Epithelial cell of proximal tubule (primary cell): ENCODE measurements at places on chromosomes 5 and 9.

GRCh38 chr5:145478651-145479050, 356.5 kb downstream of the PRELID2 start:
- no peak for DNase-seq

- no peak for DNase-seq
These were observed 43.7 kb upstream of the ELOVL7 start for GRCh38 chr5:60887746-60888145.

GRCh38 chr9:28688172-28688571, 1114.9 kb upstream of the C9orf72 start:
- peak; percentile 25 for DNase-seq

DNA sequence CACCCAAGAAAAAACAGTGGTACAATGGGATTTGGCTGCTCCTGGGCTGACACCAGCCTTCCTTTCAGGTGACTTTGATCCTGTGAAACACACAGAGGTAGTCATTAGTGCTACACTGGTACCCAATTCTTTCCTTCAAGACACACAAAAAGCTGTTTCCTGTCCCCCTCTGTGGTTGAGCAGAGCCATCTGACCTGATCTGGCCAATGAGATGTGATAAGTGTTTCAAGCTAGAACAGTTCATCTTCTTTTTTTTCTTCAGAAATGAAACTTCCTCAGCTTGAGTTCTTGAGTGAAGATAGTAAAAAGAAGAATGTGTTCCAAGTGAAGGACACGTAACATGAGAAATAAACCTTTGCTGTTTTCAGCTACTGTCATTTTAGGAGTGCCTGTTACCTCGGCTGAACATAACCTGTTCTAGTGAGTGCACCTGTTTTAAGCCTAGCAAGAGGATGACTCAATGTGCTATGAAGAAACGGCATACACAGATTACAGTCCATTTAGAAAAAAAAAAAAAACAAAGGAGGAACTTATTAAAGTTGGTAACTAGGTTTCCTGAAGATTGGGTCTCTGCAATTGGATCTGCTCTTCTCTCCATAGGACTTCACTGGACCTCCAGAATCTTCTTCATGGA, 287.8 kb downstream of the GAS1 start:
- no peak for DNase-seq

DNA sequence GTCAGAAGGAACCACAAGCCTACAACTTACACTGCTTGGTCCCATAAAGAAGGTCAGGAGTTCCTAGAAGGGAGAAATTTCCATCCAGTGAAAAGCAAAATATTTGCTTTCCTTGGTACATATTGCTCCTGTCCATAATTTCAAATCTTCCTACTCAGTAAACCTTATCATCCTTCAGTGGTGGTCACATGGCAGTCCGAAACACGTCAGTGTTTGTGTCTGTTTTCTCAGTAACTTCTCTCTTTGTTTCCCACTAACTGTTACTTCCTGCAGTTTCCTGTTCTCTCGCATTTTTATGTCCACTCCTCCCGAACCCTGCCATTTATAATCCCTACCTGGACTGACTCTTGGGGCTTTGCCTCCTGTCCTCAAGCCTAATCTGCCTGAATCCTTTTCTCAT, 129.1 kb downstream of the FANCC start:
- no peak for DNase-seq

- DNase-seq, result no peak
These were observed 20.0 kb upstream of the LIFR start for GRCh38 chr5:38576442-38576841.

DNA sequence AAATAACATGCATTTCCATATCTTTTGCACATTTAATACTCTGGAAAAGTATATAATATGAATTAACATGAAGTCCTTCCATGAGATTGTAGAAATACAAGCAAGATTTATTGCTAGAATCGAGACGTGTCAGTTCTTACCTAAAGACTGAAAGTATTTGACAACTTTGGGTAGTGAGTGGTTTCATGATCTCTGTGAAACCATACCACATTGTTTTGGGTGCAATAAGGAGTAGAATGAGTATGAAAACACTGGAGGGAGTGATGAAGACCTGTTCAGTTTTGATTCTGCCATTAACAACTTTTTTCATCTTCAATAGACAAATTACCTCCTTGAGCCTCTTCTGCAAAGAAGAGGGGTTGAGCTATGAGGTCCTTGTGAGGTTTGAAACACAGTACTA, 133.7 kb downstream of the NUDT12 start:
- DNase-seq, result no peak

GRCh38 chr5:91381239-91381773, 1.8 kb downstream of the ARRDC3 start:
- DNase-seq, result no peak

DNA sequence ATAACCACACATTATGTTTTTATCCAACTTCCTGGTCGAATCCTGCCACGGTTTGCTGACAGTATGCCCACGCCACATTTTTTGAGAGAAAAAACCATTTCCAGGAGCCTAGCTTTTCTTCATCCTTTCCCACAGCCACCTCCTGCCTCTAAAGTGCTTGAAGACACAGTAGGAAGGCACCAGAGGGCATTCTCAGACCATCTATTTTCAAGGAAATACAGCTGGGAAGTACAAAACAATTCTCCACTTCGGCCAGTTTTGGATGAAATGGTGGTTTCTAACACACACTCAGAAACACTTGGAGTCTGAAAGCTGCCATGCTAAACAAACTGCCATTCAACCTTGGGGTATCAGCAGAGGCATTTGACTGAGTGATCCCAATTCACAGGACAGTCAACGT, 86.3 kb upstream of the RPS23 start:
- peak; percentile 40 for DNase-seq

GRCh38 chr9:87286506-87286905, 211.2 kb upstream of the DAPK1 start:
- DNase-seq, result no peak

- no peak for DNase-seq
These were observed 264.6 kb downstream of the NDUFS4 start for GRCh38 chr5:53825016-53825415.

DNA sequence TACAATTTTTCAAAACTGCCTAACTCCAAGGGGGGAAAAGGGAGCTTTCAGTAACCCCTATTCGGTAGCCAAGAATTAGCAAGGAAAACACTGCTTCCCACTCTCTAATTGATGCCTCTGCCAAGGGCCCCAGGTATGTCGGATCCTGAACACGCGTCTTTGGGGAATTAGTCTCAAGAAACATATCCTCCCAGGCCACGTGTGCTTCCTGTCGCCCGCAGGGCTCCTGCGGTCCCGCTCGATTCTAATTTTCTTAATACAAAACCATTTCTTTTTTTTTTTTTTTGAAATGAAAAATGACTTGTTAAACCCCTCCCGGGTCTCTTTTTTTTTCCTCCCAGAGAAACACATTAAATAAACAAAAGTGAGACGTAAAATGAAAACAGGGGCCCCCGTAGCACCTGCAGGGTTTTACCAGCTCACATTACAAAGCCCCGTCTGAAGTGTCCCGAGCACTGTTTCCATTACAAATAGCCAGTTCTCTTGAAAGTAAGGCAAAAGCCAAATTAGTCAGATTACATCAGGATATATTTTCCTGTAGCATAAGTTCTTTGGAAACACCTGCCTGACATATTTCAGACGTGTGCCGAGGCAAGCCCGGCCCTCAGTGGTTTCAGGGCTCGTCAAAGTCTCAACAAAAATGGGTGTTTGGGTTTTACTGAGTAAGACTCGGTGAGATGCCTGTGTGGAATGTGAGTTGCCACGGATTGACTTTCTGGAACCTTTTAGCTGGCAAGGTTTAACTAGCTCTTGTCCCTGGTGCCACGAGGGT, 21.5 kb downstream of the SMIM23 start:
- DNase-seq, result no peak

GRCh38 chr9:127423476-127423933, 677 bp upstream of the ZNF79 start:
- no peak for DNase-seq

- no peak for DNase-seq
These were observed 346.9 kb downstream of the ZSWIM6 start for GRCh38 chr5:61678966-61679365.

DNA sequence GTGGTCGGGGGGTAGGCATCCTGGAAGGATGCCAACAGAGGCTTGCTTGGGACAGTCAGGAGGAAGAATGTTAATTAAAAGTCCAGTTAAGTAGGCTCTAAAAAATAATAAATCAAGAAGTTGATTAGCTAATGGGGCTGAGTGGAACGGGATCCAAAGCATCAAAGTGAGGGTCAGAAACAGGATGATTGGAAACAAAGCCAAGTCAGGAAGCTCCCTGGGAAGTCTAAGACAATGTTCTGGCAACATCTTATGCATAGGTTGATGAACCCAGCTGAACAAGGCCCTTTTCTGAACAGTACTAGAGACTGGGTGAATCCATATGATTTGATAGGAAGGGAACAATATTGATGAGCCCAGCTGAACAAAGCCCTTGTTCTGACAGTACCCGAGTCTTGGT, 50.2 kb upstream of the STARD4 start:
- DNase-seq, result no peak

DNA sequence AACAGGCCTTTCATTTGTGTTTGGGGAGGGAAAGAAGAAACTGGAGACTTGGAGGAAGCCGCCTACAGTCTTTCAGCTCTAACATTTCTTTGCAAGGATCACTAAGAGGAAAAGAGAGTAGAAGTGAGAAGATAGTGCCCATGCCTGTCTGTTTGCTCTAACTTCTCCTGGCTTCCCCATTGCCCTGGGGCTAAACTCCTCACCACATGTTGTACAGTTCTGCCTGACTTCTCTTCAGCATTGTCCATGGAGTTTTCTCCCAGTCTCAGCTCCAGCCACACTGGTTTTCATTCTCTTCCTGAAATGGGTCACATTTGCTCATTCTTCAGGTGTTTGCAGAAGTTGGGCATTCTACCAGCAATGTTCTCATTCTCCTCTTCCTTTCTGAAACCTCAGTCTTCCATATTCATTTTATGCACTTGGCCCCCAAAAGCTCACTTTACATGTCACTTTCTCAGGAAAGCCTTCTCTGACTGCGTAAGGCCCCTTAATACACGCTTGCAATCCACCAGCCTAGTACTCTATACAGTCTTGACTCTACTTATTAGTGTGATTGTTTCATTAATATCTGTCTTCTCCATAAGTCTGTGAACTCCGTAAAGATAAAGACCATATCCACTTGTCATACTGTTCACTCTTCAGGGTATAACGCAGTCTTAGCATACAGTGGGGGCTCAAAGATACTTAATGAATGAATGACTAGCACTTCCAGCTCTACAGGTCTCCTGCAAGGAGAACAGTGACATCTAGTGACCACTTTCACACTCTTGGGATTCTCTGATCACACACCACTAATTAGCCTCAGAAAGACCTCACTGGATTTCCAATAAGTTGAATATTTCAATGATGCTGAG, 40.2 kb upstream of the TRIM32 start:
- DNase-seq, result peak; percentile 20

DNA sequence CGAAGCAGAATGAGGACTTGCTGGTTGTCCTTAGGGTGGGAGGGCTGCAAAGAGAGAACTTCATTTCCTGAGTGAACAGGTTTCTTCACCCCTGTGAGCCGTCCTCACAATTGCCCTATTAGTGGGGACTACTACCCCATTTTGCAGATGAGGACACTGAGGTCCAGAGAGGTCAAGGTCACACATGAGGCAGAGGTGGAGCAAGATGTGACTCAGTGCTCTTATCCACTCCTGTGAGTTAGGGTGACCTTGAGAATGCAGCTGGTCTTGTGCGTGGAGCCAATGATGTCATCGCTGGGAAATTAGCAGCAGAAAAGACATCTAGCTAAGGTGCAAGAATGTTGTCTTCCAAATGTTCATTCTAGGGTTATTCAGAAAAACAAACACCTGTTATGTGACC, 26.9 kb downstream of the GPRIN1 start:
- no peak for DNase-seq

DNA sequence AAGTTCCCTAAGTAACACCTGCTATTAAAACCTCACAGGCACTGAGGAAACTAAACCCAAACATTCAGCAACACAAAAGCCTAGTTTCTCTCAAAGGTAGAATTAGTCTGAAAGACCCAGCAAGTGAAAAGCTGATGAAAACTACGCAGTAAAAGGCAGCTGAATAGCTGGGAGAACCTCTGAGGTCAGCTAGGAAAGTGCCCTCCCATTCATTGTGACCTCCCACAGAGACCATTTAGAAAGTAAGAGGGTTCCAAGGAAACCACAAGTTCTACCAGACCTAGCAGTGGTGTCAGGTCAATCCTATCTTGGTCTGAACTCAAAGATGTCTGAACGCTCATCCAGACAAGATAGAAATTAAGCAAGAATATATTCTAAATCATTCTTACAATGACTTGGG, 144.7 kb downstream of the SSBP2 start:
- DNase-seq, result no peak

DNA sequence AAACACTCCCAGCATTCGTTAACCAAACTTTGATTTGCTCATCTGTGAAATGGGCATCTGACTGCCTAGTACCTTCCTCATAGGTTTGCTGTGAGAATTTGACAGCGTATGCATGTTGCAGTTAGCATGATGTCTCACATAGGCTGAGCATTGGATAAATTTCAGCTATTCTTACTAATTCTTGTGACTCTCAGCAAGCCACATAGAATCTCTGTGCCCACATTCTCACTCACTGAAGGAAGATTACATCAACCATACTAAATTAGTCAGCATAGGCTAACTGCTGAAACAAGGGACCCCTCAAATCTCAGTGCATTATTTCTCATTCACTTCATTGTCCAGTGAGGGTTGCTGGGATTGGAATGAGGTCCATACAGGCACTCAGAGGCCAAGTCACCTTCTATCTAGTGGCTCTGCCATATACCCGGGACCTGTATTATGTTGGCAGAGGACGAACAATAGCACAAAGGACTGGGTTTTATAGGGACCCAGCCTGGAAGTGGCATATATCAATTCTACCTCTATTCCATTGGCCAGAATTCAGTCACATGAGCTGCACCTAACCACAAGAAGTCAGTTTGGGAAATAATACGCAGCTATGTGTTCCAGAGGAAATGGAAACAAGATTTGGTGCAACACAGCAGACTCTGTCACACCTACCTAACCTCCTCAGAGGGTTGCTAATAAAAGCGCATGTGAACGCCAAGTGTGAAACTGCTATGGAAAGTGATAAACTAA, 4.2 kb upstream of the PTGER4 start:
- no peak for DNase-seq

- DNase-seq, result peak; percentile 74
These were observed 28.6 kb upstream of the EPB41L4B start for GRCh38 chr9:109349421-109349846.

- DNase-seq, result peak; percentile 7
These were observed 141.2 kb upstream of the ASTN2 start for GRCh38 chr9:117555964-117556629.

- DNase-seq, result no peak
These were observed 145.3 kb upstream of the PAPPA start for GRCh38 chr9:116008278-116008677.

GRCh38 chr9:120928483-120929228, 2.1 kb upstream of the TRAF1 start:
- no peak for DNase-seq

- DNase-seq, result no peak
These were observed 160.6 kb downstream of the COL23A1 start for GRCh38 chr5:178429491-178430185.

GRCh38 chr5:166349046-166349445, 1942.4 kb upstream of the WWC1 start:
- DNase-seq, result no peak

- no peak for DNase-seq
These were observed 98.1 kb downstream of the CDK5RAP2 start for GRCh38 chr9:120481846-120482245.
